ENCODE measurements at places on chromosomes 2 and 18.

DNA sequence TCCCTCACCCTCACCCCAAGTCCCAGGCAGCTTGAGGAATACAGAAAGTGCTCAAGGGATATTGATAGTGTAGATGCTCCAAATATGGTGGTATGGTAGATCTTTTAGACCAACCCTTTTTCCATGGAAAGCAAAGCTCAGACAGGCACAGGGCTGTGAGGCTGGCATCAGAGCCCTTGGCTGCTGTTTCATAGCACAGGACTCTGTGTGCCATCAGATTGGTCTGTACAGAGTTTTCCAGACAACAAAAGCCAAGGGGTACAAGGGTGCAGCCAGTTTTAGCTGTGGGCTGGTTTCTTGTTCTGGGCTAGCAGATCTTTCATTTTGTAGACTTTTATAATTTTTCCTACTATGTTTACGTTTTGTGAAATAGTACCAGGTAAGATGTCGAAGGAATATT, 296.9 kb upstream of the TNP1 start:
- DNase-seq, result no peak

GRCh38 chr2:188403676-188404075, 112.0 kb downstream of the GULP1 start:
- DNase-seq, result no peak

DNA sequence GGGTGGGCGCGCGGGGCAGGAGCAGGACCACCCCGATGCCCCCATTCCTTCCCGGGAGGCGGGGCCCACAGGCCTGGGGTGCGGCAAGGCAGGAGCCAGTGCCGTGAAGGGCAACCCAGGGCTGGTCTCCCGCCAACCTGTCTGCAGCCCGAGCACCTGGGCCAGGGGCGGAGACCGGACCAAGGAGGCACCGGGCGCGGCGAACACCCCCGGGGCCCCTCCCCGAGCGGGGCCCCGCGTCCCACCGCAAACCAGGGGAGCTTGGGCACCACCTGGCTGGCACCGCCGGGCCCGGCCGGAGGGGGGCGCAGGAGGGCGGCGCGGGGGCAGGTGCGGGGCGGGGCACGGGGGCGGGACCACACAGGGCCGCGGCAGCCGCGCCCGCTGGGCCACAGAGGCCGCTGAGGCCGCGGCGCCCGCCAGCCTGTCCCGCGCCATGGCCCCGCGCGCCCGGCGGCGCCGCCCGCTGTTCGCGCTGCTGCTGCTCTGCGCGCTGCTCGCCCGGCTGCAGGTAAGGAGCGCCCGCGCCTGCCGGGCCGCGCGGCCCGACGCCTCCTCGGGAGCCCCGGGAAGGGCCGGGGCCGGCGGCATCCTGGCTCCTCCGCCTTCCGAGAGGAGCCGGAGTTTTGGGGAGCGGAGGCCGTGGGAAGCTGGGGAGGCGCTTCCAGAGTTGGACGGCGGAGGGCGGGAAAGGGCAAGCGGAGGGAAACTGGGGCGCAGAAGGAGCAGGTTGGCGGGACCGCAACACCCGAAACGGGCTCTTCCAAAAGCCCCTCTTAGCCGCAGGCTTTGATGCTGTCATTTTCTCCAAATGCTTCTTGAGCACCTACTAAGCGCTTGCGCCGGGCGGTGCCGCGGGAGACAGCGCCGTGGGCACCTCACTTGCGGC, at the start of gene TNFRSF11A:
TSS of gene TNFRSF11A (plus strand) at position 394 of the 889 bp plus-strand sequence. CDS start at position 437, 43 bp downstream.
- DNase-seq, result peak; percentile 62

- DNase-seq, result no peak
Measured at GRCh38 chr18:56186319-56186718, 452.1 kb downstream of the TXNL1 start.

GRCh38 chr2:73205611-73206010, 3.2 kb downstream of the NOTO start:
- DNase-seq, result no peak

- DNase-seq, result no peak
Measured at GRCh38 chr2:193783681-193784080, 1588.9 kb upstream of the TMEFF2 start.

DNA sequence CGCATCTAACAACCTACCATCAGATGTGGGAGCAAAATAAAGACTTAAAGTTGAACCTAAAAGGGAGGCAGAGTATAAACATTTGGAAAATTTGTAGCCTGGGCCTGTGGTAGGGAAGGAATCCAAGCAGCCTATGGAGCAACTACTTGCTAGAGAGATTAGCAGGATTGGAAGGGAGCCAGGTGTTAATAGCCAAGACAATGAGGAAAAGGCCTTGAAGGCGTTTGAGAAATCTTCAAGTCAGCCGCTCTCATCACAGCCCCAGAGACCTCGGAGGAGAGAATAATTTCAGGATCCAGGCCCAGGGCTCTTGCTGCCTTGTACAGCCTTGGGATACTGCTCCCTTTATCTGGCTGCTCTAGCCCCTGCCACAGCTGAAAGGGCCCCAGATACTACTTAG, 219.7 kb downstream of the THSD7B start:
- DNase-seq, result no peak

DNA sequence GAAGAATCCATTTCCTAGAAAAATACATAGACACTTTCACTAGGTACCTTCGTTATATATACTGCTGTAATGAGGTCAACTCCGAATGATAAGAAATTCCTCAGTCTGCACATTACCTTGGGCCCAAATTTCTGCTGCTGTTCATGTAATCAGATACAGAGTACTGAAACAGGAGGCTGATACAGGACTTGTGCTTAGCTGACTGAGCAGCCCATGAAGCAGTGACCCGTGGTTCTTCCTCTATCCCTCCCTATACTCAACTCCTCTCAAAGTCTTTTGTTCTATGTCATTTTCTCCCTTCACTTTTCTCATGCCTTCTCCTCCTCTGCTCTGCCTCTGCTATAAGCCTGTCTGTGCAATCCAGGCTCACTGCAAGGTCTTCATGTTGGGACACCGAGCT, 57.5 kb upstream of the ST8SIA5 start:
- DNase-seq, result no peak

- DNase-seq, result no peak
Measured at GRCh38 chr2:189500456-189501160, 59.3 kb downstream of the WDR75 start.

- DNase-seq, result no peak
Measured at GRCh38 chr2:170221317-170222288, 43.7 kb downstream of the MYO3B start.

- no peak for DNase-seq
Measured at GRCh38 chr2:143429932-143430679, 300.9 kb downstream of the ARHGAP15 start.
